ENCODE measurements at places on chromosomes 7 and 10.

DNA sequence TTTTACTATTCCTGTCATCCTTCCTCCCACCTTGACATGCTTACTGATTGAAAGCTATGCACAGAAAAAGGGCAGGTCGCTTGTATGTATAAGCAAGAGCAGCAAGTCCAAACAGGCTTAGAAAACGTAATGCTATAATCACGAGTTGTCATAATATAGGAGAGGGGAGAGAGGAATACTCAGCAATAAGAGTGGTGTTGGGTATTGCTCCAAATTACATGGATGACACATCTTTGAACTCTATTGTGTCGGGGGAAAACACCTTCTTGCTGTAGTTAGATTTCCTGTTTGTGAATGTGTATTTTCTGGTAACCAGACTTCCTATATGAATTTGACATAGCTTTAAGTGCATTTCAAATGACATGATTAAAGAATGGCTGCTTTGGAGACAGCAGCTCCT is 7.5 kb downstream of the MET start:
- DNase-seq: no peak

- no peak for DNase-seq
Observed at GRCh38 chr7:120628251-120628650, 229.7 kb downstream of the TSPAN12 start.

DNA sequence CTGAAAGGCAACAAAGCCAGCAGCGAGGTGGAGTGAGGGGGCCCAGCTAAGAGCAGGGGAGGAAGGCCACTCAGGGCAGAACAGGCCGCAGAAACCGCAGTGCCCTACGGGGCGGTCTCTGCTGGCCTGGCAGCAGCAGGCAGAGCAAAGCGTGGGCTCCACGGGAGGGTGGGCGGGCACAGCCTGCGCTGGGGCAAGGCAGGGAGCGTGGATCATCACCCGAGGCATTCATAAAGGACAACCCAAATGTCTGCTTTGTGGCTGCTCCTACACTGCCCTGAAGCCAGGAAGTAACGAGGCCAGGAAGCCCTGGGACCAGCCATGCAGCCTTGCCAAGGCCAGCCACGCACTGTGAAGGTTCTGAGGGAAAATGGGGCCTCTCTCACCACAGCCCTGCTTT is 127.5 kb downstream of the MAD1L1 start:
- no peak for DNase-seq

DNA sequence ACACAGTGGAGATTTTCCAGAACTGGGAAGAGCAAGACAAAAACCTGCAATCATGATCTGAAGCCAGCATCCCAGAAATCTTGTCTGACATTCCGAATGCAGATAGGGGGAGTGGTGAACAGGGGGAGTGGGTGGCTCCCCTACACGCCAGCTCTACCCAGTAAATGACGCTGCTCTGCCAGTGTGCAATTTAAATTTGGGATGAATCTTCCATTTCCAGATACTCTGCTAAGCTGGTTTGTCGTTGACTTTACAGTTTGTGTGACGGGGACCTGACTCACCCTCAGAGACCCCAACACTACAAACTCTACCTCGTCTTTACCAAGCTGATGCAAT is 68.7 kb upstream of the CAMK2B start:
- no peak for DNase-seq

- no peak for DNase-seq
Observed at GRCh38 chr7:106618480-106618879, 42.5 kb downstream of the CCDC71L start.

GRCh38 chr7:80632139-80632538 is 6.3 kb upstream of the CD36 start:
- no peak for DNase-seq

DNA sequence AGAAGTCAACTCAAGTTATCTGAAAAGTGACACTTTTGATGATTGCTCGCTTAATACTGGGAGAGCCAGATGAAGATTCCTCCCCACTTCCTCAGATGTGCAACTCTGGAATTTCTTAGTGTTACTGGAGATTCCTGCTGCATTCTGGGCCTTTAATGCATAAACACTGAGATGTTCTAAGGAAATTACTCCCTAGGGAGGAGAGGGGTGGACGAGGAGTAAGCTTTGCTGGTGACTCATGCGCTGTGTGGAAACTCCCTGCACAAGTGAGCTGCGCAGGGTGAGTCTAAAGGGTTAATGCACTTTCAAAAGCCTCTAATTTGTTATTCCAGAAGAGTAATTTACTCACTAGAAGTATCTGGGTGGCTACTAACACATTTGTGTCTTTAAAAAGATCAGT is 46.3 kb downstream of the EGFR start:
- no peak for DNase-seq

DNA sequence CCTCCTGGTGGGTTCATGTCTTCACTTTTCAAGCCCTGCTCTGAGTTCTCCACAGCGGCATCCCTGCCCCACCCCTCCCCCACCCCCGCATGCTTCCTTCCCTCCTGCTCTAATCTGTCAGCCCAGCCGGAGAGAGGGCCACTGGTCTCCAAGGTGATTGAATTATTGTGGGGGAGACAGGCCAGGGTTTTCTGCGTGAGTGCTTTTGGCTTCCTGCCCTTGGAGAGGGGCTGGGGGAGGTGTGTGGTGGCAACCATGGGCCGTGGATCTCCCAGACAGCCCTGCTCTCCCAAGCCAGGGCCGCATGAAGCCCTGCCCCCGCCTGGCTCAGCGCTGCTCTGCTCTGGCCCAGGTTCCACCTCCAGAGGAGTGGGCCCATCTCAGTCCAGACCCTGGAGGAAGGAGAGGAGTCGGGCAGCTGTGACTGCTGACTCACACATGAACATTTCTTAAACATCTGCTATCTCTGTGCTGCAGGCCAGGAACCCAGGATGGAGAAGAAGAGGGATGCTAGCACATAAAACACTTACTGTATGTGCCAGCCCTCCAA is 109.9 kb downstream of the ZMIZ1 start:
- DNase-seq: no peak

- no peak for DNase-seq
Observed at GRCh38 chr7:112067200-112067599, 139.0 kb downstream of the DOCK4 start.

GRCh38 chr10:97713826-97714400 is 383 bp downstream of the MARVELD1 start:
- peak; percentile 39 for DNase-seq

DNA sequence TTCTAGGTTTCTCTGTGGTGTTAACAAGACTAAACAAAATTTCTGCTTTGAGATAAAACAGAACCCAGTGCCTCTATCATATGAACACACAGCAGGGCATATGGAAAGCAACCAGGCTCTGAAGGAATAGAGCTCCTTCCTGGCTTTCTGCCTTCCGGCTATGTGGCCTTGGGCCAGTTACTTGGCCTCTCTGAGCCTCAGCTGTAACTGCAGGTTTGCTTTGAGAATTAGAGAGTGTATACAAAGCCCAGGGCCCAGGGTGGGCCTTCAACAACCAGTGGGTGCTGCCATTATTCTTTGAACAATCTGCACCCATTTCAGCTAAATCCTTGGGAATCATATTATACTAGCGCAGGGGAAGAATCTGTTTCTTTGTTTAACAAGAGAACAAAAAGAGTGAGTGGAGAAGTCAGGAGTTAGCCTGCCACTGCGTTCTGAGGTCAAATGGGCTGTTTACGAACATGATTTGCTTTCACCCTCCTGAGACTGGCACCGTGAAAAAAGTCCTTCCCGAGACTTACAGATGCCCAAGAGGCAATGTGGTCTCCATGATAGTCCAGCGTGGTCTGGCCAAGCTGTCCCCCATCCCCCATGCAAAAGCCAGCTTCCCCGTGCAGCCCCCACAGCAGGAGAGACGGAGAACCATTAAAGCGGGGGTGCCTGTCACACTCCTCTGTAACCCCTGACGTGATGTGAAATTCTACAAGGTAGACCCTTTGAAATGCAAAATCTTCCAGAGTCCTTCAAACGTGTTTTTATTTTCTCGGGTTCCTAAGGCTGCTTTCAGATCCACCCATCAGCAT is 4.9 kb downstream of the FAM53B start:
- DNase-seq: no peak

DNA sequence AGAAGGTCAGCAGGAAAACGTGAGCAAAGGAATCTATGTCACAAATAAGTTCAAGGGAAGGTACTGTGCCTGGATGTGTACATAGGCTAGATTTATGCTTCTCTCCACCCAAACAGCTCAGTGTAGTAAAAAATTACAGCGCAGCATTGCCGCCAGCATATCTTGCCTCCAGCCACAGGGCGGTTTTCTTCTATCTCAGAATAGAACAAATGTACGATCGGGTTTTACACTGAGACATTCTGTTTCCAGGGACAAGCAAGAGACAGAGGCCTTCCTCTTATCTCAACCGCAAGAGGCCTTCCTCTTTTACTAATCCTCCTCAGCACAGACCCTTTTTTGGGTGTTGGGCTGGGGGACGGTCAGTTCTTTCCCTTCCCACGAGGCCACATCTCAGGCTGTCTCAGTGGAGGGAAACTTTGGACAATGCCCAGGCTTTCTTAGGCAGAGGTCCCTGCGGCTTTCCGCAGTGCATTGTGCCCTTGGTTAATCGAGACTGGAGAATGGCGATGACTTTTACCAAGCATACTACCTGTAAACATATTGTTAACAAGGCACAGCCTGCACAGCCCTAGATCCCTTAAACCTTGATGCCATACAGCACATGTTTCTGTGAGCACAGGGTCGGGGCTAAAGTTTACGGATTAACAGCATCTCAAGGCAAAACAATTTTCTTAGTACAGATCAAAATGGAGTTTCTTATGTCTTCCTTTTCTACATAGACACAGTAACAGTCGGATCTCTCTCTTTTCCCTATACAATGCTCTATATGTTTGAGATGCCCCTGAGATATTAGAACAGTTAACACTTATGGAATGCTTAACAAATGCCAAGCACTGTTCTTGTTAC is 11.6 kb upstream of the ABHD11 start:
- no peak for DNase-seq

GRCh38 chr10:73494877-73495225 is 973 bp downstream of the PPP3CB start:
- DNase-seq: no peak

DNA sequence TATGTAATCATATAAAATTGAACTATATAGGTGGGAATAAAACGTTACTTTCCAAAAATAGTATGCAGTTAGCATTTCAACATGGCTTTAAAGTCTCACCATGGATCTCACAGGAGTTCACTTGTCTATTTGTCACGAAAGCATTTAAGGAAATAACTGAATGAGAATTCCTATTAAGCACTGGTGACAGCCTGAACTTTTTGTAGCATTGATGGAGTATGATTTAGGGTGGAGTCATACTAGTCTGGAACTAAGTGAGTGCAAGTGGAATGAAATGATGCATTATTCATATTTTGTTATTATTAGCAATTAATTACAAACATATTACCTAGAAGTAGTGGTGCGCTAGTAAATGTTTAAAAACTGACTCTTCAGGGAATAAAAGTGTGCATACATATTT is 26.0 kb upstream of the HIBADH start:
- DNase-seq: no peak

DNA sequence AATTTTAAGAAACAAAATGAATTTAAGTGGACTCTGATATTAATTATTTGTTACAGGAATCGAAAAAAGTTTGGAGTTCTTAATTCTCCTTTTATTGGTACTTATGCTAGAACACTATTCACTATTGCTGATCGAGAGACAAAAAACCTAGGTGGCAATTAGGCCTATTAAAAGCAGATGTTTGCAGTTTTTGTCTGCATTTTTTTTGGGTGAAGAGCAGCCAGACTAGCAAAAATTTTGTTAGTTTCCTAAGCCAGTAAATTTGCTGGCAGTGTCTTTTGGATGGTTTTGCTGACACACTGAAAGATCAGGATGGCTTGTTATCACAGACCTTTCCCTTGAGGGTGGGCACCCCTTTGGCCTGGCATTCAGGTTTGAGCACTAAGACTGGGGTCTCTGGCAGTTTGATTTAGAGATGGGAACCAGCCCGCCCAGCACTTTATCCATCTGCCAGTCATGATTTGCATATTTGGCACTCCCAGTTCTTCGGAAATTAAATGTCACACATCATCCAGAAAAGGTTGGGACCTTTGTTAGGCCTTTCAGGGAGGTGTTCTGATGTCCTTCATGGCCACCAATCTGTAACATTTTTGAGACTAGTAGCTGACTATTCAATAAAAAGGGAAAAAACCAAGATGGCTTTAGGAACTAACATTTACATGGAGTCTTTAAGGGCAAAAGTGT is 57.3 kb downstream of the INPP5F start:
- DNase-seq: no peak

DNA sequence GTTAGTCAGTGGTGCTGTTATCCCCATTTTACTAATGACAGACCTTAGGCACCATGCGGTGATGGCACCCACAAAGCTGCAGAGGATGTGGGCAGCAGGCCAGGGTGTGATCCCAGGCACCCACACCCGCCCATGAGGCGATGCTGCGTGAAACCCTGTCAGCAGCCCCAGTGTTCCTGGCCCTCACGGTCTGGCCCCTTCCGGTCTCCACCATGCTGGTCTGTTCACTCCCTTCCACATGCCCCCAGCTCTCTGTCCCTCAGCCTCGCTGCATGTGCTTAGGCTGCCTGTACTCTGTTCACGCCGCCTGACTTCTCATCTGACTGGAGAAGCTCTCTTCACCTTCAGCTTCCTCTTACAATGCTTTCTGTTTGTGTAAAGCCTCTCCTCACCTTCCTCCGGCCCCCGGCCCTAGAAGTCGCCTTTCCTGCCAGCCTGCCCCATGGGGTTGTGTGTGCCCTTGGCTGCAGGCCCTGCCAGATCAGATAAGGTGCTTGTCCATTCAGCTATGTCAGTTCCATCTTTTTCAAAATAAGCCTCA is 17.6 kb upstream of the ORAI2 start:
- DNase-seq: no peak

- DNase-seq: no peak
Observed at GRCh38 chr10:111830359-111830758, 353.2 kb downstream of the GPAM start.

GRCh38 chr7:107103369-107103768 is 58.9 kb downstream of the PRKAR2B start:
- DNase-seq: no peak

DNA sequence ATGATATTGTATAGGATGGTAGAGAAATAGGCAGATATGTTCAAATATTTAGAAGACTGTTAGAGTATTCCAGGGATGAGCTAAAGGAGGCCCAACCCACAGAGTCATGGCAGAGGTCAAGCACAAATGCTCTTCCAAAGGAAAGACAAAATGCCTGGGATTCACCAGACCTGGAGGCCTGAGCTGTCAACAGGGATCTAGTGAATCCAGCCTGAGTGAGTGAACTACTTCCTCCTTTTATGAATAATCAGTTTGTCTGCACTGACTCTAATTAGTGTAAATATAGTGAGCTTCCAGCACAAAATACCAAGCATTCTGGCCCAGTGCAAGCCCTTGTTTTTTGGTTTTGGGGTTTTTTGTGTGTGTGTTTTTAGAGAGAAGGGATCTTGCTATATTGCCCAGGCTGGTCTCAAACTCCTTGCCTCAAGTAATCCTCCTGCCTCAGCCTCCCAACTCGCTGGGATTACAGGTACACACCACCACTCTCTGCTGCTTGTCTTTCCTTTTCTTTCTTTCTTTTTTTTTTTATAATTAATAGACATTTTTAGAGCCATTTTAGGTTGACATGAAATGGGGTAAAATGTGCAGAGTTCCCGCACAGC is 244.4 kb downstream of the SKIDA1 start:
- no peak for DNase-seq
